ENCODE measurements at places on chromosomes 4 and X. TPM values are rescaled to one million over a fixed set of nuclear protein-coding genes. Genes with fewer than 3 reads are reported as not detected.

- H3K27ac ChIP-seq = no peak overlapping the region
- H3K27me3 ChIP-seq = no peaks in the 10 kb centered on the region
- DNase-seq = no peak
- no peaks in the 10 kb centered on the region for H3K36me3 ChIP-seq
- H3K4me1 ChIP-seq = no peaks in the 10 kb centered on the region
- no peak overlapping the region for H3K4me3 ChIP-seq
Observed at GRCh38 chr4:180054291-180054690, 2188.9 kb upstream of the TENM3 start.

- H3K27me3 ChIP-seq = no peaks in the 10 kb centered on the region
- DNase-seq = no peak
- H3K36me3 ChIP-seq = no peaks in the 10 kb centered on the region
- H3K27ac ChIP-seq = no peak overlapping the region
- H3K4me3 ChIP-seq = no peak overlapping the region
Observed at GRCh38 chr4:98529970-98530569, 128.3 kb downstream of the TSPAN5 start.

- no peak overlapping the region for H3K27ac ChIP-seq
- H3K4me3 ChIP-seq = no peak overlapping the region
- no peaks in the 10 kb centered on the region for H3K36me3 ChIP-seq
- H3K27me3 ChIP-seq = no peaks in the 10 kb centered on the region
- peaks cover 3% of the 10 kb centered on the region for H3K4me1 ChIP-seq
Observed at GRCh38 chrX:134712272-134712671, 54.0 kb upstream of the PLAC1 start.

DNA sequence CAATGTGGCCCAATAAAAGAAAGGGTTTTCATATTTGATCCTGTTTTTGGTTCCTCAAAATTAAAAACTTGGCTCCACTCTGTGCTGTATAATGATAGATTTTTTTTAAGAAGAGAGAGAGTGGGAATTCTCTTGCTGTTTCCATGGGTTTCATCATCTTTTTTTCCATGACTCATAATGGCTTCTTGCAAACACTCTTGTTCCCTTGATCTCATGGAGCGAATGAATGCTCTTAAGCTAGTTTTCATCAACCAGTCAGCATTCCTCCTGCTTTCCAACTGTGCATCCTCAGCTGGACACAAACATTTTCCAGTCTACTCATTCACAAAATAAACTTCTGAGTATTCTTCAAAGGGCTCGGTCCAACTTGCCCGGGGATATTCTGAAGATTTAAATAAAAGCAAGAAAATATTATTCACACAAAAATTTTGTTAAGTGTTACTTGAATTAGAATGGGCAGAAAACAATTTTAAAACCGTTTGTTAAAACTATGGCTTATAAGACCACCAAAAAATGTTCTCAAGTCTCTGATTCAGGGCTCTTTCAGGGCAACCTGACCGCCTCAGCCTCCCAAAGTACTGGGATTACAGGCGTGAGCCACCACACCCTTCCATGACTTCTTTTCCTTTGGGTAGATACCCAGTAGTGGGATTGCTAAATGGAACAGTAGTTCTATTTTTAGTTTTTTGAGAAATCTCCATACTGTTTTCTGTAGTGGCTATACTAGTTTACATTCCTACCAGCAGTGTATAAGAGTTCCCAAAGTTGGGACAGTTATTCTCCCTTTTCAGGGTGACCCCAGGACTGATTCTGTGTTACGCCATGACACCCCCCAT lies 64.7 kb downstream of the TMEM156 start:
- no peaks in the 10 kb centered on the region for H3K4me1 ChIP-seq
- DNase-seq = no peak
- no peaks in the 10 kb centered on the region for H3K27me3 ChIP-seq

GRCh38 chr4:87069037-87069742 lies 134.4 kb downstream of the AFF1 start:
- no peaks in the 10 kb centered on the region for H3K27me3 ChIP-seq
- peaks cover 31% of the 10 kb centered on the region for H3K36me3 ChIP-seq
- no peak for DNase-seq
- H3K4me3 ChIP-seq = no peak overlapping the region
- H3K27ac ChIP-seq = no peak overlapping the region

GRCh38 chrX:23554304-23554703 lies 113.0 kb upstream of the PRDX4 start:
- no peaks in the 10 kb centered on the region for H3K4me1 ChIP-seq
- no peak overlapping the region for H3K4me3 ChIP-seq
- H3K27ac ChIP-seq = no peak overlapping the region
- H3K27me3 ChIP-seq = no peaks in the 10 kb centered on the region
- no peak for DNase-seq
- no peaks in the 10 kb centered on the region for H3K36me3 ChIP-seq

DNA sequence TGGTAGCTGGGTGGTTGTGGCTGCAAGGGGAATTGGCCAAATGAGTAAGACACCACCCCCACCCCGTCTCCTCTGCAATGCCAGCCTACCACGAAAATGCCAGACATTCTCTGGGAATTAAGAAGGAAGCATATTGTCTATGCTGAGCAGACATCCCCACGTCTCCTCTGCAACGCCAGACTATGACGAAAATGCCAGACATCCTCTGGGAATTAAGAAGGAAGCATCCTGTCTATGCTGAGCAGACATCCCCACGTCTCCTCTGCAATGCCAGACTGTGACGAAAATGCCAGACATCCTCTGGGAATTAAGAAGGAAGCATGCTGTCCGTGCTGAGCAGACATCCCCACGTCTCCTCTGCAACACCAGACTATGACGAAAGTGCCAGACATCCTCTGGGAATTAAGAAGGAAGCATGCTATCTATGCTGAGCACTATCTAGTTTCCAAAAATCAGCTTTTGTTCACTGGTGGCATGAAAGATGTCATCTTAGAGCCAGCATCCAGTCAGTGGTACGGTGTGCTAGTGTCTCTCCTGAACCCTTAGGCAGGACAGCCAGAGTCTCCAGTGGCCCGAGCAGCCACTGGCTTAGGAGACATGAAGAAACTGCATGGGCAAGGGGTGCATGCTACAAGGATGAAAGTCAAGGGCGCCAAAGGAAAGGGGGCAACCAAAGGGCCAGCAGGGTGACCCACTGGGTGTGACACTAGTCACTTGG lies 339.8 kb upstream of the FRG1 start:
- H3K4me1 ChIP-seq = no peaks in the 10 kb centered on the region
- H3K4me3 ChIP-seq = no peak overlapping the region
- H3K27ac ChIP-seq = no peak overlapping the region
- DNase-seq = no peak
- H3K36me3 ChIP-seq = no peaks in the 10 kb centered on the region

Gene ADH6
- total RNA-seq = not detected

Gene ETDA
- not detected for total RNA-seq

DNA sequence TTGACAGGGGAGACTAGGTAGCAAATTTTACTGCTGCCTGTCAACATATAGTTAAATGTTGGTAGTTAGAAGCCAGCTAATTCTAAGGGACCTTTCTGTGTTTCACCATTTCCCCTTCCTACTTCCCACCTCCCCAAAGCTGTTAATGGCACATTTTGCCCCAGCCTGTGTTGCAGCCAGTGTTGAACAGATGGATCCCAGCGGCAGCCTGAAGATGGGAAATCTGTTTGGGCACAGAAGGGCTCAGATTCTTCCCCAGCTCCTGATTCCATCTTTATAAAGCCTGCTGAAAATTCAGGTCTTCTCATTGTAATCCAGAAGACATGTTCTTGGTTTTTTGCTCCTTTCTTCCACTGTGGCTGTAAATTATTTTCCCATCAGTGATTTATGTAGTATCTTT lies 89.0 kb downstream of the SPRY1 start:
- no peak for DNase-seq
- no peaks in the 10 kb centered on the region for H3K36me3 ChIP-seq
- no peaks in the 10 kb centered on the region for H3K4me1 ChIP-seq
- H3K27ac ChIP-seq = no peak overlapping the region

DNA sequence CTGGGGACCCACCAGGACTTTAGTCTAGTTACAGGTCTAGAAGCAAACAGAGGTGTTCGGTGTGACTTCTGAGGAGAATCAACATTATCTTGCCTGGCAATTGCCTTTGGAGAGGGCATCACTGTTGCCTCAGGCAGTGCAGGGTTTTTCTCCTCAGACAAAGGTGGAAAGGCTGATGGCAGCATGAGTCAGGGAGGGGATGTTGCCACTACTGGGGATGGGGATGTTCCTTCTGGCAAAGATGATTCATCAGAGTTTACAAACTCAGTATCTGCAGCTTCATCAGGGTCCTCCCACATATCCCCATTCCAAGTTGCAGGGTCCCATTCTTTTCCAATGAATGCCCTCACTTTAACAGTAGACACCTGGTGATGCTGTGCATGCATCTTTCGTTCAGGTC lies 91.3 kb upstream of the GALNTL6 start:
- H3K36me3 ChIP-seq = no peaks in the 10 kb centered on the region
- H3K27me3 ChIP-seq = no peaks in the 10 kb centered on the region
- no peaks in the 10 kb centered on the region for H3K4me1 ChIP-seq
- H3K4me3 ChIP-seq = no peak overlapping the region

- peak; percentile 88 for DNase-seq
- H3K27ac ChIP-seq = no peak overlapping the region
- peaks cover 25% of the 10 kb centered on the region for H3K27me3 ChIP-seq
- no peaks in the 10 kb centered on the region for H3K36me3 ChIP-seq
Observed at GRCh38 chr4:125317525-125317877, 2.7 kb downstream of the FAT4 start.

GRCh38 chr4:76341063-76341462 lies 34.5 kb downstream of the STBD1 start:
- H3K36me3 ChIP-seq = no peaks in the 10 kb centered on the region
- H3K4me3 ChIP-seq = no peak overlapping the region
- H3K27ac ChIP-seq = no peak overlapping the region
- no peaks in the 10 kb centered on the region for H3K4me1 ChIP-seq
- H3K27me3 ChIP-seq = no peaks in the 10 kb centered on the region
- DNase-seq = no peak

DNA sequence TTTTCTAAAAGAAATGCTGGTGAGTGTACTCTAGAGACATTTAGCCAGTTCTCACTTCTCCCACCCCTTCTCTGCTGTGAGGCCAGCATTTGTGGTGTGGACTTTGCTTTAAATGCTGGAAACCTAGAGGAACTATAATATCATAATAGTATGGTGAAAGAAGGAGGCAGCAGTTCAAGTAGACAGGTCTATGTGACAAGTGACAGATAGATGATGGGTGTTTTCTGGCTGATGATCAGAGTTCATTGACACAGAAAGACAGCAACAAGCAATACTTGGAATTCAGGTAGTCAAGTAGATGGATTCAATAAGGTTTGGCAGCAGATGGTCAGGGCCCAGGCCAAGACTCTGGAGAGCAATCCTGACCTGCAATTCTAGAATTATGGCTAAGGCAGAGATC lies 317.5 kb downstream of the PCDH7 start:
- H3K27ac ChIP-seq = no peak overlapping the region
- no peaks in the 10 kb centered on the region for H3K36me3 ChIP-seq
- no peaks in the 10 kb centered on the region for H3K27me3 ChIP-seq
- H3K4me3 ChIP-seq = no peak overlapping the region
- no peak for DNase-seq
- H3K4me1 ChIP-seq = peaks cover 10% of the 10 kb centered on the region

DNA sequence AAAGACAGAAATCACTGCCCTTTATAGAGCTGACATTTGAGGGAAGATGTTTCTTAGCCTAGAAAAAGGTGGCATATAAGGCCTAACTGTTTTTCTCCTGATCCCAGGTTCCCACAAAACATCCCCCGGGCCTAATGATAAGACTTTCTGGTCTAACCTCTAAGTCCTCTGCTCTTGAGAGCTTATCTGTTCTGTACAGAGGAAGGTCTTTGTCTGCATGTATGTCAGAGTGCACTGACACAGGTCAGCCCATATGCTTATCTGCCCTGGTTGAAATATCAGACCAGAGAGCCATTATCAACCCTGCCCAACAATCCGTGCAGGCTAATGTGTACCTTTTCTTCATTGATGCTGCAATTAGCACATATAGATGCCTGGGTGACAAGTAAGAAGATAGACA lies 76.2 kb downstream of the ARHGEF9 start:
- DNase-seq = no peak
- no peaks in the 10 kb centered on the region for H3K4me1 ChIP-seq
- H3K27me3 ChIP-seq = no peaks in the 10 kb centered on the region
- H3K36me3 ChIP-seq = peaks cover 7% of the 10 kb centered on the region
- no peak overlapping the region for H3K4me3 ChIP-seq

GRCh38 chr4:8115203-8115520 lies 43.5 kb downstream of the ABLIM2 start:
- H3K4me1 ChIP-seq = no peaks in the 10 kb centered on the region
- H3K4me3 ChIP-seq = no peak overlapping the region
- no peak overlapping the region for H3K27ac ChIP-seq
- DNase-seq = no peak
- no peaks in the 10 kb centered on the region for H3K36me3 ChIP-seq

- H3K4me1 ChIP-seq = no peaks in the 10 kb centered on the region
- H3K27ac ChIP-seq = no peak overlapping the region
- H3K27me3 ChIP-seq = no peaks in the 10 kb centered on the region
Observed at GRCh38 chrX:139909712-139910111, 23.1 kb downstream of the ATP11C start.

GRCh38 chr4:14157262-14157661 lies 529.7 kb upstream of the BOD1L1 start:
- no peaks in the 10 kb centered on the region for H3K4me1 ChIP-seq
- no peak for DNase-seq
- H3K27ac ChIP-seq = no peak overlapping the region
- no peaks in the 10 kb centered on the region for H3K36me3 ChIP-seq
- H3K4me3 ChIP-seq = no peak overlapping the region

Gene TBC1D8B
- total RNA-seq = 8.1 TPM

GRCh38 chr4:140091305-140091704 lies 62.7 kb downstream of the MAML3 start:
- peaks cover under 1% of the 10 kb centered on the region for H3K36me3 ChIP-seq
- no peak for DNase-seq
- no peaks in the 10 kb centered on the region for H3K27me3 ChIP-seq
- H3K4me1 ChIP-seq = peaks cover 31% of the 10 kb centered on the region
- peak overlapping the region; percentile 64 for H3K4me3 ChIP-seq

GRCh38 chrX:66021401-66021764 lies 18.5 kb downstream of the VSIG4 start:
- no peak for DNase-seq
- no peak overlapping the region for H3K4me3 ChIP-seq
- H3K27me3 ChIP-seq = no peaks in the 10 kb centered on the region
- H3K4me1 ChIP-seq = no peaks in the 10 kb centered on the region
- H3K36me3 ChIP-seq = no peaks in the 10 kb centered on the region

Gene C4orf36
- 2.2 TPM for total RNA-seq

- peaks cover 5% of the 10 kb centered on the region for H3K4me1 ChIP-seq
- H3K27me3 ChIP-seq = no peaks in the 10 kb centered on the region
- H3K4me3 ChIP-seq = no peak overlapping the region
- no peaks in the 10 kb centered on the region for H3K36me3 ChIP-seq
- H3K27ac ChIP-seq = no peak overlapping the region
- DNase-seq = peak; percentile 50
Observed at GRCh38 chr4:159735281-159736207, 632.7 kb downstream of the RAPGEF2 start.

DNA sequence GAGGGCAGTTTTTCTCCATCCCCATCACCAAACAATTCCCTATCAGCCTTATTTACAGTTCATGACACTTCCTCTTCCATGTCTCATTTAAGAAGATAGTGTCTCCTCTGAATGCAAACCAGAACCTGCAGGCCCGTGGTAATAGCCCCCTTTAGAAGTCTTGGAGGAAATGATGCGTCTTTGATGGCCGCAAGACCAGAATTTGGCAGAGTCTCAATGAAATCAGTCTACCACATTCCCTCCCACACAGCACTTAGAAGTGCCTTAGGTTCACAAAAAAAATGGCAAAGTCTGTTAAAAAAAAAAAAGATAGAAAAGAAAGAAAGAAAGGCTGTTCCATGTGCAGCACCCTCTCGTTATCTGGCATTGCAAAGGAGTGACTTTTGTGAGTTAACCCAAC lies 2.1 kb upstream of the KDR start:
- H3K36me3 ChIP-seq = no peaks in the 10 kb centered on the region
- H3K4me3 ChIP-seq = no peak overlapping the region
- H3K4me1 ChIP-seq = no peaks in the 10 kb centered on the region
- peaks cover 35% of the 10 kb centered on the region for H3K27me3 ChIP-seq

Gene TDO2
- total RNA-seq = not detected

Gene CLDN34
- 0.47 TPM for total RNA-seq
